ENCODE measurements at places on chromosomes 2 and 18.

DNA sequence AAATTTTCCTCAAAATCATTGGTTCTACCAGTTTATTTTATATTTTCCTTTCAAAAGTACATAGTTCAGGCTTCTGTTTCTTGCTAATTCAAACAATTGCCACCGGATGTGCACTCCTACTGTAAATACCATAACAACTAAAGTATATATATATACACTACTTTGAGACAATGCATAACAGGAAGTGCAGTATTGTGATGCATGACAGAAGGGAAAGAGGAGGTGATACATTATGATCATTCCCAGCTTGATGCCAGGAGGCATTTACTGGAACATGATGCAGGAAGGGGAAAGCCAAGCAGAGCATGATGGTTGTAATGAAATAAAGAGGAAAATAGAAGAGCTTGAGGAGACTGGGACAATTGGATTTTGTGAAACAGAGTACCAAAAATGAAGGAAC is 215.2 kb upstream of the NT5C1B start:
- DNase-seq: no peak

- peak; percentile 16 for DNase-seq
These were observed 104.8 kb downstream of the LBH start for GRCh38 chr2:30336084-30336483.

GRCh38 chr2:70125498-70125898 is 38.2 kb downstream of the PCBP1 start:
- no peak for DNase-seq

GRCh38 chr2:25566694-25567093 is 106.7 kb downstream of the DTNB start:
- DNase-seq: no peak

- no peak for DNase-seq
These were observed 180.0 kb upstream of the ARL4C start for GRCh38 chr2:234676783-234677450.

GRCh38 chr18:49697757-49698524 is 115.4 kb downstream of the ACAA2 start:
- no peak for DNase-seq

DNA sequence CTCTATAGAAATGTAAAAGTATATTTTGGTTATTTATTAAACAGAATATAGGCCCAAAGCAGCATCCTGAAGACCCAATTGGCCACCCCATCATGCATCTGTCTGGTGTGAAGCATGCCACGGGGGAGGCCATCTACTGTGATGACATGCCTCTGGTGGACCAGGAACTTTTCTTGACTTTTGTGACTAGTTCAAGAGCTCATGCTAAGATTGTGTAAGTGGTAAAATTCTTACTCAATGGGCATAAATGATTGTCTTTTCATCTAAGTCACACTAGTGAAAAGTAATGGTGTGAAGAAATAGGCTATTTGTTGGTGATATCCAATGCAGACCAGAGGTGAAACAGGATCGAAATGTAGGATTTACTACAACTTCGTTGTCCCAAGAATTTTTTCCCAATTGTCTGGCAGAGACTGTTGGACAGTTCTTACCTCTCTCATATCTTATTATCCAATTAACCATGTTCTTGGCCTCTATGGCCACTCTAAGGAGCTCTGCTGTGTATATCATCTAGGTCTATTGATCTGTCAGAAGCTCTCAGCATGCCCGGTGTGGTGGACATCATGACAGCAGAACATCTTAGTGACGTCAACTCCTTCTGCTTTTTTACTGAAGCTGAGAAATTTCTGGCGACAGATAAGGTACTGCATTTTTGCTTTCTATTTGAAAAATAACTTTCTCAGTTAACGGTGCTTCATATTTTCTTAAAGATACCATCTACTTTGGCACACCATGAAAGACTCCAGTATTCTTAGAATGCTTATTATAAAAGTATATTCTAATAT is 35.0 kb downstream of the AOX1 start:
- no peak for DNase-seq

- no peak for DNase-seq
These were observed 1211.9 kb upstream of the NXPH2 start for GRCh38 chr2:139992078-139992477.

GRCh38 chr2:238242731-238243495 is 3.1 kb upstream of the HES6 start:
- DNase-seq: peak; percentile 32

GRCh38 chr2:54067851-54068375 is 47.5 kb upstream of the ACYP2 start:
- no peak for DNase-seq

DNA sequence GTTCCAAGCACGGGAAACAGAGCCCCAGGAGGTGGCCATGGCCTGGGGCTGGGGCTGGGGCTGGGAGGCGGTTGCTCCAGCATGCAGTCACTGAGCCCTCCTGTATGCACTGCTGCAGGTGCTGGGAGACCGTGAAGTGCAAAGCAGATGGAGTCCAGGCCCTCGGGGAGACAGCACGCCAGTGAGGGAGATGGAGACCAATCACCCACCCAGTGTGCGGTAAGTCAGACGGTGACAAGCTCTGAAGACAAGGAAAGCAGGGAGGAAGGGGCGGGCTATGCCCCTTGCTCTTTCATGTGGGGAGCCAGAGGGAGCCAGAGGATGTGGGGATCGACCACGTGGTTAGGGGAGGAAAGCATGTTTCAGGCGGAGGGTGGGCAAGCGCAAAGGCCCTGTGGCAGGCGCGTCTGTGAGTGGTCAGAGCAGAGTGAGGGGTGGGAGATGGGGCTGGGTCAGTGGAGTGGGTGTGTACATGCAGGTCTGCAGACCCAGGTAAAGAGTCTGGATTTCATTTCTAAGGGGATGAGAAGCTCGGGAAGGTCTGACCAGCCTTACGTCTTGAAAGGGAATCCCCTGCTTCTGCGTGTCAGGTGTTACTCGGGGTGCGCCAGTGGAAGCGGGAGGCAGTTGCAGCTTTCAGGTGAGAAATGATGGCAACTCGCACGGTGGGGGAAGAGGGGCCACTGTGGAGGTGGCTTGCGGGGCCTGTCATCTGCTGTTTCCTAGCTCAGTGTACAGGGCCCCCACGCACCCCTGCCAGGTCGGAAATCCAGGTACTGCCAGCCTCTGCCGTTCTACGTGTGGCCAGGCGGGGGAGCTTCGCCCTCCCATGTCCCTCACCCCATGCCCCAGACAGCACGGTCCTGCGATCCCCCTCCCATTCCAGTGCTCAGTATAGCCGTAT is 19.4 kb downstream of the RRM2 start:
- DNase-seq: no peak

DNA sequence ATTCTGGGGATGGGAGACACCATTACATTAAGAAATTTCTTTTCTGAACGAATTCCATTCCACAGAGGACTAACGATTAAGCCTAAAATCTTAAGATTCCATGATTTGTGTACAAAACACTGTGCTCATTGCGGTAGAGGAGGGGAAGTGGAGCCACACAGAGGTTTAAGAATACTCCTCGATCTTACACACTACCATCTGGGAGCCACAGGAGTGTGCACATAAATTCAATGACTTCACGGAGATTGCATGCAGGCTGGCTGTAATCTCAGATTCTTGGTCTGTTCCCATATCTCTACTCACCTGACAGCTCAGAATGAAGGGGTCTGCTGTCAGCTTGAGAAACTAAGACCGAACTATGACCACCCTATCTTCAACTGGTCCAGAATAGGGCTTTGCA is 762 bp downstream of the VPS4B start:
- DNase-seq: no peak

GRCh38 chr2:39018638-39019037 is 102.2 kb downstream of the SOS1 start:
- no peak for DNase-seq

DNA sequence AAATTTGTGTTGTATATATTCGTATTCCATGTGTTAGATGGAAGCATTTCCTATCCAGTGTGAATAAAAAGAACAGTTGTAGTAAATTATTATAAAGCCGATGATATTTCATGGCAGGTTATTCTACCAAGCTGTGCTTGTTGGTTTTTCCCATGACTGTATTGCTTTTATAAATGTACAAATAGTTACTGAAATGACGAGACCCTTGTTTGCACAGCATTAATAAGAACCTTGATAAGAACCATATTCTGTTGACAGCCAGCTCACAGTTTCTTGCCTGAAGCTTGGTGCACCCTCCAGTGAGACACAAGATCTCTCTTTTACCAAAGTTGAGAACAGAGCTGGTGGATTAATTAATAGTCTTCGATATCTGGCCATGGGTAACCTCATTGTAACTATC is 138.8 kb downstream of the GFPT1 start:
- DNase-seq: no peak

DNA sequence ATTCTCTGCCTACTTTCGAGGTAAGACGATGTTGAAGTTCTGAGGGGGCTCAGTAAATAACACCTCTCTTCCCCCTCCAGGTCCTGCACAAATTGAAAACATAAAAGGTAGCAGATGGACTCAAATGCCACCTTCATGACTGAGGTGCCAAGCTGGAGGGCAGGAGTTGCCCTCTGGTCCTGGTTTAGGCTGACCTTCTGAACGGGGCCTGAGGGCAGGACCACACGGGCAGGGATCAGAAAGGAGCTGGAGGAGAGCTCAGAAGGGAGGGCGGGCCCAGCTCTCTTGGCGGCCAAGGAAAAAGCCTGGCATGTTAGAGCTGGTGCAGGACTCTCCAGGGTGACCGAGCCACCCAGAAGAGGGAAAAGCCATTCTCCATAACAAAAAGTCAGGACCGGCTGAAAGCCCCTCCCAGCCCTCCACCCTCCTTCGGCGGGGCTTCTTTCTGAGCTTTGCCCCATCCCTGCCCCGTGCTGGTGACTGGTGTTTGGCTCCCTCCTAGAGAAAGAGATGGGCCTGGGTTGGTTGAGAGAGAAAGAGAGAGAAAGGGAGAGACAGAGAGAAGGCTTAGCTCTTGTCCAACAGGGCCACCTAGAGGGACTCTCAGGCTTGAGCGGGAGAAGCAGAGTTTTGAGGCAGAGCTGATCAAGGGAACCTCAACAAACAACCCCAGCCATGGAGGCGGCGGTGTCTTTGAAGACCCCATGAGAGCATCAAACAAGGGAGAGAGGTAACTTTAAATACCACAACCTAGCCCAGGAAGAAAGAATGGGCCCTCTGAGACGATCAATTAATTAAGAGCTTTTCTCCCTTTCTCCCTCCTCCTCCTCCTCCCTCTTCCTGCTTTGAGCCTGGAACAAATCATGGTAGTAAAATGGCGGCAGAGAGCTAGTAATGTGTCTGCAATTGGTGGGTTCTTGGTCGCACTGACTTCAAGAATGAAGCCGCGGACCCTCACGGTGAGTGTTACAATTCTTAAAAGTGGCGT is 50.8 kb downstream of the WIPF1 start:
- peak; percentile 25 for DNase-seq

DNA sequence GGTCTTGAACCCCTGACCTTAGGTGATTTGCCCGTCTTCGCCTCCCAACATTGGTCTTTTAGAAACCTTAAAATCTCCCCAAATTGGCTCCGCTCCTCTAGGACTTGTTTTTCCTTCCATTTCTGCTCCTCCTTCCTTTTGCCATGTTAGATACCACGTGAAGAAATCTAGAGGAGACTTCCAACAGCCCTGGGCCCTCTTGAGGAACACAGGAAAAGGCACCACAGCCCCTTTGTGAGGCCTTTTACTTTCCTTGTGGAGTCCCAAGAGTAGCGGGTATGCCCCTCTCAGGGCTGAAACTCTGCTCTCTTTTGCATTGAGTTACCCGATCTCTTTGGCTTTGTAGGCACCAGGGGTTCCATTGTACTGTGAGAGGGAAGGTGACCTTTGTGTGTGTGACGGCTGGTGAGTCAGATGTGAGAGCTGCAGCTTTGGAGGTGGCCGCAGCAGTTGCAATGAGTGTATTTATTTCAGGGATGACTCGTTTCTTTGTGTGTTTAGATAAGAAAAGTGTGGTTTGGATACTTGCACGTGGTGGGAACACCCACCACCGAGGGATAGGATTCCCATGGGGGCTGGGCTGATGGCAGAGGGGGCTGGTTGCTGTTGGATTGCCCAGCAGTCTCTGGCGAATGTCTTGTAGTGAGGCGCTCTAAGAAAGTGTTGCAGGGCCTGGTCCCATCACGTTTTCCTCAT is 218.4 kb upstream of the HS6ST1 start:
- DNase-seq: peak; percentile 73

- no peak for DNase-seq
These were observed 49.2 kb downstream of the CRIM1 start for GRCh38 chr2:36404754-36405153.

DNA sequence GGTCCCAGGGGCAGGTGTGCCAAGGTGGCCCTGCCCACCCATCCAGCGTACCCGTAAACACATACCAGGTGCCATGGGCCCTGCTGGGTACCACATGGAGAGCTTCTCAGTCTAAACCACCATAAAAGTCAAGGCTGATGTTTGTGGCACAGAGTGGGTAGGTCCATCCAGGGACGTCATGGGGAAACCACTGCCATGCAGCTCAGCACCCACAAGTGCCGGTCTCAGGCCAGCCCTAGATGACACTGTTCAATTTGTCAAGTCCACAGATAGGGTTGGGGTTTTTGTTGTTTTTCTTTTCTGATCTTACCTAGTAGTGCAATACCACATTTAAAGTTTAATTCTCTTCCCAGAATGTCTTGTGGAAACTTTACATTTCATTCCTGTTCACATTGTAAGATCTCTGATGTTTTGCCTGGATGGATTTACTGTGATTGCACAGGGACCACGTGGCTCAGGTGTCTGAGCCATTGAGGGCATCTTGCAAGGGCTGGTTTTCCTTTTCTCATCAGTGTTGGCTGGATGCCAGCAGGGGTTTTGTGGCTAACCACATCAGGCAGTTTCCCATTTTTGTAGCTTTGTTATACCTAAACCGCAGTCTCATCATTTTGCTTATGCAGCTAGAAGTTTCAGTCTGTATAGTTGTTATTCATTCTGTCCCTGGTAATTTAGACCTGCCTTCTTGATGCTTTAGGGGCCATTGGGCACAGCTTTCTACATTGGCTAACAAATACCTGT is 64.7 kb downstream of the STK25 start:
- peak; percentile 84 for DNase-seq

DNA sequence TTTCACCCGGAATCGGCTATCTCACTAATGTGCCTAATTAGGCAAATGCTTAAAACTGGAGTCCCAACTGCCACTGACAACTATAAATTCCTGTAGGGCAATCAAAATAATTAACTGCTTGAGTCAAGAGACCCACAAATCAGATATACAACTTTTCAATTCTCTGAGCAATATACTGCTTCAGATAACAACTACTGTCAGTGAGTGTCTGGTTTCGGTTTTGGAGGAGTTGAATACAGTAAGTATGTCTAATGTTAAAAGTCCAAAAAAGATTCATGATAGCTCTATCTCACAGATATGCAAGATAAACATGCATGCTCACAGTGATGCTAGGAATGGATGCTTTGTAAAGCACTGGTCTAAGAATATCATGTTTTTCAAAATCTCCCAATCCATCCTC is 283.3 kb downstream of the NRXN1 start:
- DNase-seq: no peak

GRCh38 chr2:186629250-186629996 is 39.6 kb downstream of the ITGAV start:
- no peak for DNase-seq

- DNase-seq: peak; percentile 88
These were observed 23.6 kb downstream of the ALPK2 start for GRCh38 chr18:58605027-58606020.

DNA sequence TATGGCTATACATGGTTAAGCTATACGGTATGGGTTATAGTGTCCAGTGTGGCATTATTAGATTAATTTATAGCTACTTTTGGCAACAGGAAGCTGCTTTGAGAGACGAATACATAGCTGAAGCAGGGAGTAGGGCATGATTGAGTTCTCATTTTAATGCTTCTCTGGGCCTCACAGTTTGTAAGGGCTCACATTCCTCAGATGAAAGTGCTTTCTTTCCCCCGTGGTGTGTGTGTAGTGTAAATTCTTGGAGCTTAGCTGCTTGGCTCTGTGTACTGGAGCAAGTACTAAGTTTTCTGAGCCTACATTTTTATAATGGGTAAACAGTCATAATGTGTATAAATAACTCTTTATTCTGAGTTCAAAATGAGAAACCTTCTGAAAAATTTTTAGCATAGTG is 173.7 kb downstream of the PTPRM start:
- DNase-seq: no peak

Data from SW480 (cell line).